AG04450 (cell line): ENCODE measurements at places on chromosomes 7 and 10. TPM values are rescaled to one million over a fixed set of nuclear protein-coding genes. Genes with fewer than 3 reads are reported as not detected.
A peak's percentile ranks its signal among the peaks of the same experiment; 100 is the strongest.

- DNase-seq: peak; percentile 76
Observed at GRCh38 chr10:15333909-15334649, 37.0 kb downstream of the FAM171A1 start.

DNA sequence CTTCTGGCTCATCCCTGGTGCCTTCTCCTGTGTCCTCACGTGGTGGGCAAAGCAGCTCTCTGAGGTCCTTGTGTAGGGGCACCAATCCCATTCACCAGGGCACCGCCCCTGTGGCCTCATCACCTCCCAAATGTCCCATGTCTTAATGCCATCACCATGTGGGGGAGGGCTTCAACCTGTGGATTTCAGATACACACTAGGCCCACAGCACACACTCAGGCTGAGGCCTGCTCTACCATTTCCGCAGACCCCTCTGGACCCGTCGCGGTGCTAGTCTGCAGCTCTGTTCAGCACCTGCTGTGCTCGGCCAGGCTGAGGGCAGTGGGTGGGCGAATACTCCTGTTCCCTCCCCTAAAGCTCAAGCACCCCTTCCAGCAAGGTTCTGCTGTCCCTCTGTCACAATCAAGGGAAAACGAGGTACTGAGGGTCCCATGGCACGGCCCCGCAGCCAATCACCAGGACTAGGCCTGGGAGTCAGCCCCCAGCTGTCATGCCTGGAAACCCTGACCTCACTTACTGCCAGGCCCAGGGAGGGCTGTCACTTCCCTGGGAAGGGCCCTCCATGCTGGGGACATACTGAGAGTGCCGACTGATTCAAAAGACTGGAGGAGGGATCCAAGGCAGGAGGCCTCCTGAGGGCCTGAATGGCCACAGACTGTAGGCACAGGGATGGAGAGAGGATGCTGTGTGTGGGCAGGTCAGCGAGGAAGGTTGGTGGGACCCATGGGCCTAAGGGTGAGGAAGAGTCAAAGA lies 123.8 kb upstream of the RET start:
- no peak for DNase-seq

- DNase-seq: no peak
Observed at GRCh38 chr10:80144696-80145131, 12.2 kb downstream of the PLAC9 start.

GRCh38 chr10:89047397-89047796 lies 56.8 kb downstream of the FAS start:
- DNase-seq: no peak

GRCh38 chr7:100824499-100825214 lies 2.7 kb downstream of the EPHB4 start:
- DNase-seq: no peak

DNA sequence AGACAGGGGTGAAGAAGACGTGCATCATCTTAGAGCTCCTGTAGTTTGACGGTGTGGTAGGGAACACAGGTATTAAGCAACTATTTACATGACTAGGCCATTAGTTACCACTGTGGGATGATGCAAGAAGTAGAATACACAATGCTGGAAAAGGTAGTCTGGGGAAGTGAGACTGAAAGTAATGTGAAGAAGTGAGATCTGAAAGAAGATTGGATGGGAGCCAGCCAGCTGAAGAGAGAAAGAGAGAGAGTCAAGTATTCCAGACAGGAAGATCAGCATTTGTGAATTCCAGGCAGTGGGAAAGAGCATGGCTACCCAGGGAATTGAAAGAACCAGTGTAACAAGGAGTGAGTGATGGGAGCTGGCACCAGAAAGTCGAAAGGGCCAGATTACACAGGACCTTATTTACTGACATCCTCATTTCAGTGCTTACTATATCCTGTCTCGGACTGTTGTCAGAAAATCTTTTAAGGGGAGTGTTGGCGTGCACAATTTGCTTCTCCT lies 4.0 kb upstream of the CFAP58 start:
- no peak for DNase-seq

- DNase-seq: no peak
Observed at GRCh38 chr7:23680414-23681405, 711 bp downstream of the FAM221A start.

RBP4 gene
- polyA plus RNA-seq: not detected in 2 replicates

MYO1G gene
- polyA plus RNA-seq: not detected in 2 replicates

MTPN gene
- 207 and 260 TPM in 2 replicates for polyA plus RNA-seq
